T1000 (cell line): ENCODE measurements at places on chromosomes 1 and 21.

GRCh38 chr1:109931189-109931731 lies 20.6 kb downstream of the CSF1 start:
- DNase-seq = no peak

DNA sequence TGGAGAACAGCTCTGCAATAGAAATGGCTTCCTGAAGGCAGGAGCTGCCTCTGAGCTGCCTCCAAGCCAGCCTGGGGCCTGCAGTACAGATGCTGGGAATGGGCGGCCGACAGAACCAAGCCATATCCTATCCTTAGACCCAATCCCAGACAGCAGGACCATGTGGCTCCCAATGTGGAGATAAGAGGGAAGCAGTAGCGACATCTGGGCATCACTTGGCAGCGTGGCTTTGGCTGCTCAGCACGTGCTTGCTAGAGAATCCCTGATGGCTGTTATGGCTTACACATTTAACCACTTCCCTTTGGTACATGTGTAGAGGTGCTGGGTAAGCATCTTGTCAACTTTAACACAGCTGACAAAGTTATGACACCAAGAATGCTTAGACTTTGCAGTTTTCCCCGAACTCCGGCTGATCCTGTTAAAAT lies 87.7 kb downstream of the MAN1C1 start:
- DNase-seq = no peak

DNA sequence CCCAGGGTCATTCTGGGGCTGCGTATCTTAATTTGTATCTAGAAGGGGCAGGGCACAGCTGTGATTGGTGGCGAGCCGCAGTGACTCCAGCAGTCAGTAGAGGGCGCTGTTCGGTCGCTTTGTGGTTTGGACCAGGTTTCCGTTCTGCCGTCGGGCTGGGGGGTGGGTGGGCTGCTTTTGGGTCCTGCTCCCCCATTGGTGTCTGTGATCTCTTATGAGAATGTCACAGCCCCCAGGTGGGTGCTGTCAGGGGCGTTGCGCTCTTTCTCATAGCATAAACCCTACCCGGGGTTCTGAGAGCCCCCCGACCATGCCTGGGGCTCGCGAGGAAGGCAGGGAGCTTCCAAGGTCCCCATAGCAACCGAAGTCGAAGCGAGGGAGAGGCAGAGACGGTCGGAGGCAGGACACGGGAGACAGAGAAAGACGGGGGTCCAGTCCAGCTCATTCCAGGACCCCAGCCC lies 5.4 kb downstream of the TFF3 start:
- DNase-seq = no peak

GRCh38 chr1:227934476-227935313 lies 13.0 kb downstream of the WNT9A start:
- peak; percentile 85 for DNase-seq

DNA sequence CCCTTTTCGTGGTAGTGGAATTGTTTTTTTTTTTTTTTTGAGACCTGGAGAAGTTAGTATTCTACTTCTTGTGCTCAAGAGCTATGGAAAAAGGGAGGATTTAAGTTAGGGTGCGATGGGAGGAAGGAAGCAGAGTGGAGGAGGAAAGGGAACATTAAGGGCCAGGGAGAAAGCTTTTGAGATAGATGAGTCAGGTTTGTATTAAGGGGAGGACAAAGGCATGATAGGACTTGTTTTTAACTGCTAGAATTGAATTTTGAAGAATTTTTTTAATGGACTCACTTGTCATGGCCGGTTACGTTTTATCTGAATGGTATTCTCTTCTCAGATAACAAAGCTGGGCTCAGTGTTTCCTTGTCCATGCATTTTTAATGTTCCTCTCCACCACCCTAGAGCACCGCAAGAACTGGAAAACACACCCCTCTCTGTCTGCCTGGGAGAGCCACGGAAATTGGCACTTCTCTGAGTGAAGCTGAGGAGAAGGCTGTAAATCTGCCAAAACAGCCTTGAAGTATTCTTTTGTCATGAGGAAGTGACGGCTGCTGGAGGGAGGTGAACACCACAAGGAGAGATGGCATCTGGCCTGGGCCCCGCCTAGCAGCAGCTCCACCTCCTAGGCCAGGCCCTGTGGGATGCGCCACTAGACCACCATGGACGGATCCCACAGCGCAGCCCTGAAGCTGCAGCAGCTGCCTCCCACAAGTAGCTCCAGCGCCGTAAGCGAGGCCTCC lies 3.5 kb downstream of the NIPAL3 start:
- no peak for DNase-seq

DNA sequence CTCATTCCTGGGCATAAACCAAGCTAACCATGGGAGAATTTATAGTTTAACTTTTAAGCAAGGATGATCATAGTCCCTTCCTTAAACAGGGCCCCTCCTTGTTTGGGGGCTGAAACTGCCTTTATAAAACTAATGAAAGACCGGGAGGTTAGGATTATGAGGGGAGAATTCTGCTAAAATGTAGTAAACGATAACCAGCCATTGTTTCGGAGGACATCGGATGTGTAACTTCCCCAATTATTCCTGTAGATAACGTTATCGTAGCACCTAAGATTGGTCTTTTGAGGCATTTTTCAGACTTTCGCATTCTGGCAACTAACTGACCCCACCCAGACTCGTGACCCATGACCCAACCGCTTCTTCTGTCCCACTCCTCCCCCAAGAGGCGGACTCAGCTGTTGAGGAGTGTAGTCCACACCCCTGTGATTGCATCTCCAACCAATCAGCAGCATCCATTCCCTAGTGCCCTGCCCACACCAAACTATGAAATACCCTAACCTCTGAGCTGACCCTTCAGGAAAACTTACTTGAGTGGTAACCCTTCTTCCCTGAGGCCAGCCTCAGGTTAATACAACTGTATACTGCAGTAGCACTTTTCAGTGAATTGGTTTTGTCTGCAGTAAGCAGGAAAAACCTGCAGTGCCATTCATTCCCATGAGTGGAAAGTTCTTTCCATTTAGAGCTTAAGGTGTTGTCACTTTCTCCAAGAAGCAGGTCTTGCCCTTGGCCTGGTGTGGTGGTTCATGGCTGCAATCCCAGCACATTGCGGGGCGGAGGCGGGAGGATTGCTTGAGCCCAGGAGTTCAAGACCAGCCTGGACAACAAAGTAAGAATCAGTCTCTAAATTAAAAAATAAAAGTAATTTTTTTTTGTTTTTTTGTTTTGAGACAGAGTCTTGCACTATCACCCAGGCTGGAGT lies 823 bp upstream of the SYF2 start:
- peak; percentile 27 for DNase-seq

DNA sequence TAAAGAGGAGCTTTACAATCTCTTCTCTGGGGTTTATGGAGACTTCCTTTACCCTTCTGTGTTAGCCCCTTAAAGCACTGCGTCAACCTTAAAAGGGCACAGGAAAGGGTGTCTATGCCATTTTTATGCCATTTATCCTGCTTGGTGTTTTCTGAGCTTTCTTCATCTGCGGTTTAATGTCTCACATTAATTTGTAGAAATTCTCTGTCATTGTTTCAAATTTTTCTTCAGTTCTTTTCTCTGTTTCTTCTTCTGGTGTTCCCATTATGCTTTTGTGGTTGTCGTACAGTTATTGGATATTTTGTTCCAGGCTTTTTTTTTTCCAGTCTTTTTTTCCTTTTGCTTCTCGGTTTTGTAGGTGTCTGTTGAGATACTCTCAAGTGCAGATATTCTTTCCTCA lies 107.9 kb downstream of the OSBPL9 start:
- DNase-seq = no peak

DNA sequence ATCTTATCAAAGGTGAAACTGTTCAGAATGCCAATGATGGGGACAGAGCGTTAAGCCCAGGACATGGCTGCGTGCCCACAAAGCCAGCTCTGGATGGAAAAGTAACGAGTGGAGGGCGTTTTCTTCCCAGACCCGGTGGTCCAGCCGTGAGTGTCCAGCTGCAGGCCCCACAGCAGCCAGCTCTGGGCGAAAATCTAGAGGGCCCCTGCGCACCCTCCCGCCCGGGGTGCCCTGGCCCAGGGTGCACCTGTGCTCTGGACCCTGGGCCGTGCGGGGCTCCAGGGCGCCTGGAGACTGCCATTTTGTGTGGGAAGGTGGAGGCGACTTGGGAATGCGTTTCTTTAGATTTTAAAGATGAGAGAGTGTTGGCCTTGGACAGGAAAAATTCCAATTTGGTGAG lies 58.8 kb downstream of the SKI start:
- DNase-seq = no peak

DNA sequence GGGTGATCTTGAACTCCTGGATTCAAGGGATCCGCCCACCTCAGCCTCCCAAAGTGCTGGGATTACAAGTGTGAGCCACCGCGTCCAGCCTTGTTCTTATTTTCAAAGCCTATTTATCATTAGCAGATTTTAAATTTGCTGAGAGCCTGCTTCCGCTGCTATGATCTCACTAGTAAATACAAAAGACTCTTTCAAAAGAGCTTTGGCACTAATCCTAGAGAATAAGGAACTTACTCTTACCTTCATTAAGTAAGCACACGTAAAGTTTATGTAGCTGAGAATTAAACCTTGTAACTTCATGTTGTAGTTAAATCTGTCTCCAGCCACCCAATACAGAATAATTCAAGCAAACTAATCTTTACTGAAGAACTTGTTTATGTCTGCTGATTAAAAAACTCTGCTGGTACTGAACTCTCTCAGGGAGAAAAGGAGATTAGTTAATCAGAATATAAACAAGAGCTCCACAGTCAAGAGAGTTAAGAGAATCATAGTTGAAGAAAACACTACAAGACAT lies 72.3 kb downstream of the RUSC1 start:
- no peak for DNase-seq

GRCh38 chr1:235088430-235088829 lies 40.2 kb downstream of the TOMM20 start:
- no peak for DNase-seq

DNA sequence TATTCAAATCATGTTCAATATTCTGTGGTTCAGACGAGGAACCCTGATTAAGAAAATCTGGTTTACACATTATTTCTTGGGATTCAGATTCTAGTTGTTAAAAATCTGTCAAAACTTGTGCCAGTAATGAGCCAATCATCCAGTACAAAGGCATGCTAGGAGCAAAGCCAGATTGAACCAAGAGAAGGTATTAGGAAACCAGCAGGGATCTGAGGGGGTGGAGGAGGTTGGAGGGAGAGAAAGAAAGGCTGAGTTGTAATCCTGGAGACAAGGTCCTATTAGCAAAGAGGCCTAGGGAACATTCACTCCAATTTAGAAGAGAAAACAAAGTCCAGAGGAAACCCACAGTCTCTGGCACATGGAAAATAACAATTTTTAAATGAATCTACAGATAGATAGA lies 352.9 kb downstream of the LTN1 start:
- no peak for DNase-seq

DNA sequence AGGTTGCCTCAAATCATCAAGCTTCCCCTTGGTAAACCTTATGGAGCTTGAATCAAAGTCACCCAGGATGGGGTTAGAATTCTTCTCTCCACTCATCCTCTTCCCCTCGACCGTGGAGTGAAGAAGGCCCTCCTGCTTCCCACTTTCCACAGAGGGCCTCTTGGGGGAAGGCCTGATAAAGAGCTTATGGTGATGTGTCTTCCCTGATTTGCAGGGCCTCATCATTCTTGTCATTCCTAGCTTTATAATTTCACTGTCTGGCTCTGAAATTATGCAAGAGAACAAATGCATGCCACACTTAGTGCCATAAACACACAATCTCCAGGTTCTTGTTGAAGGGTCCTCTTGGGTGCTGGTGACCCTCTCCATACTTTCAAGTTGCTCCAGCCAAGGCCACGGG lies 101.2 kb downstream of the HMGB4 start:
- no peak for DNase-seq

- DNase-seq = no peak
Measured at GRCh38 chr1:246629976-246630375, 63.7 kb downstream of the CNST start.

- DNase-seq = peak; percentile 76
Measured at GRCh38 chr1:55277377-55278130, 62.4 kb upstream of the USP24 start.

GRCh38 chr1:198936371-198937083 lies 297.7 kb downstream of the PTPRC start:
- DNase-seq = no peak

- no peak for DNase-seq
Measured at GRCh38 chr1:17984583-17984982, 123.0 kb upstream of the IGSF21 start.

GRCh38 chr1:16922466-16922865 lies 735 bp downstream of the CROCC start:
- no peak for DNase-seq

- no peak for DNase-seq
Measured at GRCh38 chr1:6969762-6970161, 184.5 kb downstream of the CAMTA1 start.

GRCh38 chr21:21397464-21397863 lies 399.3 kb downstream of the NCAM2 start:
- no peak for DNase-seq

DNA sequence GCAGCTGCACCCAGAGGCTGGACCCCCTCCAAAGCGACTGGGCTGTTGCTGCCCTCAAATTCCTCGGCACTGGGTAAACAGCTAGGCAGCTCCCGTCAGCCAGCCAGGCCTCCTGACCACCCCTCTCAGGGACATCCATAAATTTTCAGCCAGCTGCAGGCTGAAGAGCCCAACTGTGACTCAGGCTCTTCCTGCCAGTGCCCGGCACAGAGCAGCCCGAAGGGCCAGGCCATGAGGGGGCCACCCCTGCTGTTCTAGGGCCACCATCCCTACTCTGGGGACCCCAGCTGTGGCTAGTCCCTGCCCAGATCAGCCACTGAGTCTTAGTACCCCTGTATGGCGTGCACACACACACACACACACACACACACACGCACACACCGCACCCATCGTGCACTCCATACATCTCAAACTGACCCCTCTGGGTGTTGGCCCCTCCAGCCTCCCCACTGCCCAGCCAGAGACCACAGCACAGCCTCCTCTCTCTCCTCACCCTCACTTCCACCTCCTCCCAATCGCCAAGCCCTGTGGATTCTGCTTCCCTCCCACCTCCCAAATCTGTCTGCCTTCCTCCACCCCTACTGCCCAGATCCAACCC lies 6.2 kb upstream of the LAPTM5 start:
- DNase-seq = no peak

- DNase-seq = no peak
Measured at GRCh38 chr1:9910076-9910422, at the start of gene CTNNBIP1. Gene CTNNBIP1, minus strand, starts transcription at chr1:9910269. Its CDS starts 38,205 bp downstream, at chr1:9872064.

DNA sequence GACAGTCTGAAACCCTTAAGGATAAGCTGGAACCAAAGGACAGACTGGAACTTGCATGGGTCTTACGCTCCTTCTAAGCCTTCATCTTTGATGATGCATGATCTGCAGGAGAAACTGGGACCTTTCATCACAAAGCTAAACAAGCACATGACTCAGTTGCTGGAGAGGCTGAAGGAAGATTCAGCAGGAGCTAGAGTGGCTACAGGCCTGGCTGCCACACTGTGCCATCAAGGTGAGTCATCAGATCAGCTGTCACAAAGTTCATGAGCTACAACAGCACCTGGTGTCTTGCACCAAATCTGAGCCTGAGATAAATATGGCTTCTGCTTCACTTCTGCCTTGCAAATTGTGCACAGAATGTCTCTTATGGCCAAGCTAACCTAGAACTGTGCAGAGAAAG lies 95.5 kb upstream of the MARK1 start:
- DNase-seq = no peak

- DNase-seq = no peak
Measured at GRCh38 chr1:103254691-103255090, 146.4 kb upstream of the COL11A1 start.
